ENCODE measurements at places on chromosomes 5 and 9.

GRCh38 chr5:91777671-91778070 lies 394.6 kb upstream of the ARRDC3 start:
- H3K4me1 ChIP-seq, result no peaks in the 10 kb centered on the region
- H3K27ac ChIP-seq, result no peak overlapping the region
- no peak for DNase-seq
- no peaks in the 10 kb centered on the region for H3K36me3 ChIP-seq

DNA sequence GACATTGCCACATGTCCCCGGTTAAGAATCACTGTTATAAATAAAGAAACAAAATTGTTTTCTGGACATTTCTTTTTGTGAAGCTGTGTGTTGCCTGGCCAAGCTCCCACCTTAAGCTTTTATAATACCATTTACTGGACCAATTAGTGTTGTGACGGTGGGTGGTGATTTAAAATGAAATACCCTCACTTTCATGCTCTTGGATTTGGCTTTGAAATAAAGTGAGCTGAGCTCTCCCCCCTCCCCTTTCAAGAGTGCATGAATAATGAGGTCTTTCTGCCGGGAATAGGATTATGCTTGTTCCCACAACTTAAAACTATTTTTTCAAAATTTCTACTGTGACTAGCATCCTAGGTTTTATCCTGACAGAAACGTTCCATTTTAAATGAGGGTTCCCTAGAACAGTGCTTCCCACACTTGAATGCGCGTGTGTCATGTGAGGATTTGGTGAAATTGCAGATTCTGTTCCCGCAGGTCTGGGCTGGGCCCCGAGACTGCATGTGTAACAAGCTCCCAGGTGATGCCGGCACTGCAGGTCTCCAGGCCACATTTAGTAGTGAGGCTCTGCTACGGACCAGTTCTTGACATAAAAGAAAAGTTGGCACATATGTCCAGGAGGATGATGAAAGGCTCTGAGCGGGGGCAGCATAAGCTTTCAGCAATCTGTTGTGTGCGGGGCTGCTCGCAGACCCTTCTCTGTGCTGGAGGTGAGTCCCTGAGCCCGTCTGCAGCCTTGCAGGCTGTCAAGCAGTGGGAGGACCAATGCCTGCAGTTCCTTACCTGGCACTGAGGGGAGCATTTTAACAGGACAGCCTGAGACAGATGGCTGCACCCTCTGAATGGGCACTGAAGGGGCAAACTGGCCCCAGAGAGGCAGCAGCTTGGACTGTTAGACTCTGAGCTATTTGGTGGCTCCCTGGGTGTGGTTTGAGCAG lies 24.4 kb downstream of the IQGAP2 start:
- no peak for DNase-seq
- no peak overlapping the region for H3K27ac ChIP-seq
- no peaks in the 10 kb centered on the region for H3K36me3 ChIP-seq
- no peaks in the 10 kb centered on the region for H3K27me3 ChIP-seq

- DNase-seq, result no peak
- H3K27me3 ChIP-seq, result no peaks in the 10 kb centered on the region
These were observed 20.9 kb downstream of the ENG start for GRCh38 chr9:127833555-127833954.

DNA sequence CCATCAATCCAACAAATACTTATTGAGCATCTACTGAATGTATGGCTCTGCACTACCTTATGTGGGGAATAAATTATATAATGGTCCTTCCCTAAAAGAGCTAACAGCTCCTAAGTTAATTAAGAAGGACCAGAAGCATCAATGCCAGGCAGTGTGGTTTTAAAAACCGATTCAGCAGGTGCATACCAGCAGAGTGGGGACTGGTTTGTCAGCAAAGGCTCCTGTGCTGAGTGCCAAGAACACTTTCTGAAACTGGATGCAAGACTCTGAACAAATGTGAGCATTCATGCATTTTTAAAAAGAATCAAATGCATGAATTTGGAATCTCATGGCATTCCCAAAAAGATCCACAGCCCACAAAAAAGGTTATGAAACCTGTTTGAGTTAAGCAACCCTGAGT lies 142.2 kb downstream of the AUH start:
- no peaks in the 10 kb centered on the region for H3K36me3 ChIP-seq
- no peak overlapping the region for H3K27ac ChIP-seq
- no peaks in the 10 kb centered on the region for H3K27me3 ChIP-seq
- H3K4me3 ChIP-seq, result no peak overlapping the region

- H3K27ac ChIP-seq, result no peak overlapping the region
- H3K27me3 ChIP-seq, result no peaks in the 10 kb centered on the region
- no peaks in the 10 kb centered on the region for H3K36me3 ChIP-seq
- H3K4me1 ChIP-seq, result no peaks in the 10 kb centered on the region
These were observed 21.8 kb upstream of the MSH3 start for GRCh38 chr5:80632700-80633099.

DNA sequence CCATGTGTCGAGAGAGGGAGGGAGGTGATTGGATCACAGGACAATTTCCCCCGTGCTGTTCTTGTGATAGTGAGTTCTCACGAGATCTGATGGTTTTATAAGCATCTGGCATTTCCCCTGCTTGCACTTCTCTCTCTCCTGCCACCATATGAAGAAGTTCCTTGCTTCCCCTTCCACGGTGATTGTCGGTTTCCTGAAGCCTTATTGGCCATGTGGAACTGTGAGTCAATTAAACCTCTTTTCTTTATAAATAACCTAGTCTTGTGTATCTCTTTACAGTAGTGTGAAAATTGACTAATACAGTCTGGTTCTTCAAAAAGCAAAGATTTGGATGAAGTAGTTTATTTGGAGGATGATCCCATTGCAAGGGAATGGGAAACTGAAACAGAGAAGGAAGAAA lies 11.3 kb upstream of the MIER3 start:
- DNase-seq, result no peak
- no peaks in the 10 kb centered on the region for H3K27me3 ChIP-seq
- H3K36me3 ChIP-seq, result no peaks in the 10 kb centered on the region
- no peak overlapping the region for H3K27ac ChIP-seq
- no peaks in the 10 kb centered on the region for H3K4me1 ChIP-seq

DNA sequence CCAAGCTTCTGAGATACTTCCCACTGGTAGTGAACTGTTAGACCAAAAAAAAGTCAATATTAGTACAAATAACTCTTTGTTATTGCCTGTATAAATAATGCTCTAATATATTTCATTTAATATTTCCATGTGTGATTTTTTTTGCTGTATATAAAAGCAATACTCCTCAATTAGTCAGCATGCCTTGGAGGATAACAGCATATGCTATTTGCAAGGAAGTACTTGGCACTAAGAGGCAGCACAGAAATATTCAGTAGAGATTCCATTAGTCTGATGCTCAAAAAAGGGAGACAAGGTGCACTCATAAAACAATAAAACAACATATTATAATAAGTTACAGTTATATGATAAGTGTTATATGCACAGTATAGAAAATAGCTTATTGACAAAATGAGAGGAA lies 296.6 kb upstream of the MPDZ start:
- H3K27me3 ChIP-seq, result no peaks in the 10 kb centered on the region
- H3K36me3 ChIP-seq, result no peaks in the 10 kb centered on the region
- no peak overlapping the region for H3K27ac ChIP-seq
- no peaks in the 10 kb centered on the region for H3K4me1 ChIP-seq

DNA sequence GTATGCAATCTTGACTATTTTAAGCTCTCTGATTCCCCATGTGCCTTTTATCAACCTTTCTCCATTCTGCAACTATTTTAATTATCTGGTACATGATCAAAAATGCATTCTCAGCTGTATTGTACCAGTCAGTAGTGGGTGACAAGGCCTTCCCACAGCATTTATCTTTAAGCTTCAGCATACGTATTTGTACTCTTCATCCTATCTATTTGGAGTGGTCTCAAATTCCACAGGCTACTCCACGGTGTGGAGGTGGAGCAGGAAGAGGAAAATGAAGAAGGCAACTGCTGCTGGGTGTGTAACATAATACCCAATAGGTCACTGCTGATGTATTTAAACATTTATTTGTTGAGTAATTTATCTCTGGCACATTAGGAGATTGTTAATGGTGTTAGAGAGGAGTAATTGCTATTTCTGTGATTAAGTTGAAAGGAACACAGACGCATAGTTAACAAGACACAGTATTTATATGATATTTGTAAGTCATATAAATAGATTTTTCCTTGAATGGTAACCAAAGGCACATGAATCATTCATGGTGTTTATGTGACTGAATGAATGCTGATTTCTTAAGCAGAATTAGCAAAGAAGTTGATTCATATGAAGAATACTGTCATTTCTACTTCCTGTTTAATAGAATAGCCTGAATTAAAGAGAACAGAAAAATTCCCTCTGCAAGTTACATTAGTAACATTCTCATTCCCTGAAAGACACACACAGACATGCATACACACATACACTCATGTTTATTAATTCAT lies 153.8 kb upstream of the NR3C1 start:
- peak overlapping the region; percentile 2 for H3K27ac ChIP-seq
- no peaks in the 10 kb centered on the region for H3K27me3 ChIP-seq

DNA sequence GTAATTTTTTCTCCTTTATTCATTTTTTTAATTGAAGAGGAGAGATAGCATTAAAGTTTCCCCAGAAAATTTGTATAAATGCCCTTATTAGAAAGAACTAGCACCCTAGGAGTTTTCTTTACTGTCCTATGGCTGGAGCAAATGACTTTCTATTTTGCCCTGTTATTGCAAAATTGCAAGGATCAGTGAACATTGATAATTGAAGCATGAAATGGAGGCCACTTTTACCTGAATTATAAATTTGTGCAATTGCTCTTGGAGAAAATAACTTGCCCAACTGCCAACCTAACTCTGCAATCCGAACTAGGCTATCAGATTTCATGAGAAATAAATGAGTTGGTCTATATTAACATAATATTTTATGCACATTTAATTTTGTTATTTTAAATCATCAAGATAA lies 111.9 kb downstream of the MTRR start:
- H3K36me3 ChIP-seq, result no peaks in the 10 kb centered on the region
- no peak for DNase-seq
- H3K4me3 ChIP-seq, result no peak overlapping the region
- no peaks in the 10 kb centered on the region for H3K27me3 ChIP-seq
- H3K4me1 ChIP-seq, result no peaks in the 10 kb centered on the region

GRCh38 chr9:69207503-69207902 lies 33.4 kb downstream of the TJP2 start:
- no peaks in the 10 kb centered on the region for H3K36me3 ChIP-seq
- H3K27me3 ChIP-seq, result no peaks in the 10 kb centered on the region
- H3K4me3 ChIP-seq, result no peak overlapping the region
- H3K4me1 ChIP-seq, result peaks cover 29% of the 10 kb centered on the region

- DNase-seq, result no peak
- no peaks in the 10 kb centered on the region for H3K36me3 ChIP-seq
- H3K27ac ChIP-seq, result no peak overlapping the region
- H3K27me3 ChIP-seq, result no peaks in the 10 kb centered on the region
These were observed 236.8 kb upstream of the MVB12B start for GRCh38 chr9:126089789-126090188.

DNA sequence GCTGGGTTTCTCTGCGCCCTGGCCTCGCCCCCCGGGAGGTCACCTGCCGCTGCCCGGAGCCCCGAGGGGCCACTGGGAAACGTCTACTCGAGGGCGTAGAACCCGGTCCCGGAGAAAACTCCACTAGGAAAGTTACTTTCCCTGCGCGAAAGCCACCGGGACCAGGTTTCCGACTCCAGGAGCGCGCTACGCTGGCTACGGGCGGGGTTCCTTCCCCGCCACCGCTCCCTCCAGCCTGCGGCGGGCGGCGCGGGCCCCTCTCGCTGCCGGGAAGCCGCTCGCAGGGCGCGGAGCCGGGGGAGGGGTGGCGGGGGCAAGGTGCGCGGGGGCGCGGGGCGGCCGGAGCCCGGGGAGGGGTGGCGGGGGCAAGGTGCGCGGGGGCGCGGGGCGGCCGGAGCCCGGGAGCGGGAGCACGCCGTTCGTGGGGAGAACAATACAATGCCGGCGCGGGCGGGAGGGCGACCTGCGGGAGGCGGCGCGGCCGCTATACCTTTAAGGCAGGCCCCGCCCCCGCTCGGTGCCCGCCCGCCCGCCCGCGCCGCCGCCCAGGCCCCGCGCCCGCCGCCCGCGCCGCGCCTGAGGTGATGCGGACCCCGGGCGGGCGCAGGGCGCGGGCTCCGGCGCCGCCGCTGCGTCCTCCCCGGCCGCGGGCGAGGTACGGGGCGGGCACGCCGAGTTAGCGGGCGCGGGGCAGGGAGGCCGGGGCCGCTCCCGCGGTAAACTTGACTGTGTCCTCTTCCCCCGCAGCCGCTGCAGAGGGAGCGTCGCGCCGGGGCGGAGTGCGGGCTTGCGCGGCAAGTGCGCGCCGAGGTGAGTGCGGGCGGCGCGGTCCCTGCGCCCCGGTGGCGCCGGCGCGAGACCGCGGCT lies 278.1 kb downstream of the AOPEP start:
- DNase-seq, result no peak
- peak overlapping the region; percentile 88 for H3K4me3 ChIP-seq
- H3K36me3 ChIP-seq, result peaks cover 9% of the 10 kb centered on the region
- peak overlapping the region; percentile 100 for H3K27ac ChIP-seq
- H3K27me3 ChIP-seq, result no peaks in the 10 kb centered on the region

GRCh38 chr5:126449751-126450271 lies 26.6 kb downstream of the GRAMD2B start:
- peaks cover 5% of the 10 kb centered on the region for H3K4me1 ChIP-seq
- no peak for DNase-seq
- H3K36me3 ChIP-seq, result no peaks in the 10 kb centered on the region
- no peaks in the 10 kb centered on the region for H3K27me3 ChIP-seq
- peak overlapping the region; percentile 3 for H3K4me3 ChIP-seq
- no peak overlapping the region for H3K27ac ChIP-seq

- no peak overlapping the region for H3K27ac ChIP-seq
- no peak for DNase-seq
- H3K27me3 ChIP-seq, result no peaks in the 10 kb centered on the region
- no peaks in the 10 kb centered on the region for H3K36me3 ChIP-seq
- H3K4me1 ChIP-seq, result peaks cover 2% of the 10 kb centered on the region
These were observed 367.7 kb upstream of the PRR16 start for GRCh38 chr5:120096413-120096812.

DNA sequence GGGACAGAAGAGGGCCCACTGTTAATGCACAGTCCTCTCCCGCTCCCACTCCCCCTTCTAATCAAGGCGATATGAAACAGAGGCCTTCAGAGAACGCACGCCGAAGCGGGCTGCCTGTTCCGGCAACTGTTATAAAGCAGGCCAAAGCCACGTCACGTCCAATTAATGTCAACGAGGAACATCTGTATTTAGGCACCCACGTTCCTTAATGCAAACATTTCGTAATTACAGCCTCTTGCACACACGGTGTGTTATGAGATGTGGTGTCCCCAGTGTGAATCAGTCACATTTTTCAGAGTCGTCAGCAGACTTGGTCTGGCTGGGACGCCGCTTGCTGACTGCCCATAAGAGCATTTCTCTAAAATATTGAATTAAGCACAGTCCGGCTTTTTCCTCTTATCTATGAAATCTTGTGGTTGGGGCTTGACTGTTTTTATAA lies 339.0 kb downstream of the NSG2 start:
- no peak for DNase-seq
- no peaks in the 10 kb centered on the region for H3K36me3 ChIP-seq
- no peak overlapping the region for H3K4me3 ChIP-seq
- no peaks in the 10 kb centered on the region for H3K4me1 ChIP-seq
- no peaks in the 10 kb centered on the region for H3K27me3 ChIP-seq

Measured in thoracic aorta (tissue), 2 donors.